ENCODE measurements at places on chromosomes 4 and X.

- DNase-seq: no peak
Observed at GRCh38 chr4:181200076-181200475, 1043.1 kb upstream of the TENM3 start.

DNA sequence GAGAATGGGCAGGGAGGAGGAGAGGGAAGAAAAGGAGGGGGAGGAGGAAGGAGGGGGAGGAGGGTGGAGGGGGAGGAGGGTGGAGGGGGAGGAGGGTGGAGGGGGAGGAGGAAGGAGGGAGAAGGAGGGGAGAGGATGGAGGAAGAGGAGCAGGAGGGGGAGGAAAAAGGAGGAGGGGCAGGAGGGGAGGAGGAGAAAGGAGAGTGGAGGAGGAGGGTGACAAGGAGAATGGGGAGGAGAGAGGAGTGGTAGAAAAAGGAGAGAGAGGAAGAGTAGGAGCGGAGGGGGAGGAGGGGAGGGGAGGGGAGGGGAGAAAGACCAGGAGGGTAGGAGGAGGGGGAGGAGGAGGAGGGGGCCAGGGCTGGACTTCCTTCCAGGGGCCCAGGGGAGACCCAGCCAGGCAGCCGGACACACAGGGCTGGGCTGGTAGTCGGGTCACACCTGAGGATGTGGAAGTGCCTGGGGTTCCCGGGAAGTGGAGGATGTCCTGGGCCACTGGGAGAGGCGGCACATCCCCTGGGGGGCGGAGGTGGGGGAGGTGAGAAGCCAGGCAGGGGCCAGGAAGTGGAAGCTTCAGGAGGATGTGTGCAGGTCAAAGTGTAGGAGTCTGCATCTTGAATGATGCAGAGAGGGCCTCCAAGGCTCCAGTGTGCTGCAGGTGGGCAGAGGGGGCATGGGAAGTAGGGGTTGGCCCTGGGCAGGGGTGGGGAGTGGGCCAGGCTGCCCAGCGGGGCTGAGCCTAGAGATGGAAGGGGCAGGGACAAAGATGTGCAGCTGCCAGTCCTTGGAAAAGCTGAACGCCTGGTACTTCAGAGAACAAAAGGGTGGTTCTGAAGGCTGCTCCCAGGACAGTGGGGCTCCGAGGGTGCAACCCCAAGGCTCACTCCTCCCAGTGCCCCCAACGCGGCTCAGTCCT is 18.8 kb downstream of the IL3RA start:
- DNase-seq: no peak

DNA sequence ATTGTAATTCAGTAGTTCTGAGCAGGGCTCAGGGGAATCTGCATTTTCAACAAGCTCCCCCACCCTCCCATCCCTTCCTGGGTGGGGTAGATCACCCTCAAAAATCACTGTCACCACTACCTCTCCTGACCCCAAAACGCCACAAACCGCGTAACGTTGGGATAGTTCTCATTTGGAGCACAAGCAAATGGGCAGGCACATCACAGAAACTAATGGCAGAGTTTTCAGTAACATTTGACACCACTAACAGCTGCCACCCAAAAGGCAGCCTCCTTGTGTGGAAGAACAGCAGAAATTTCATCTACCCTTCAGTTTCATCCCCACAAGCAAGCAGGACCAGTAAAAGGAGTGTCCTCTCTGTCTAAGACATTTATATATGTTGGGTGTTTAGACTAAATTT is 132.7 kb downstream of the PALLD start:
- no peak for DNase-seq

GRCh38 chrX:118239178-118239870 is 106.6 kb upstream of the WDR44 start:
- DNase-seq: no peak

GRCh38 chr4:56434599-56435139 is 746 bp downstream of the PPAT start:
- no peak for DNase-seq

DNA sequence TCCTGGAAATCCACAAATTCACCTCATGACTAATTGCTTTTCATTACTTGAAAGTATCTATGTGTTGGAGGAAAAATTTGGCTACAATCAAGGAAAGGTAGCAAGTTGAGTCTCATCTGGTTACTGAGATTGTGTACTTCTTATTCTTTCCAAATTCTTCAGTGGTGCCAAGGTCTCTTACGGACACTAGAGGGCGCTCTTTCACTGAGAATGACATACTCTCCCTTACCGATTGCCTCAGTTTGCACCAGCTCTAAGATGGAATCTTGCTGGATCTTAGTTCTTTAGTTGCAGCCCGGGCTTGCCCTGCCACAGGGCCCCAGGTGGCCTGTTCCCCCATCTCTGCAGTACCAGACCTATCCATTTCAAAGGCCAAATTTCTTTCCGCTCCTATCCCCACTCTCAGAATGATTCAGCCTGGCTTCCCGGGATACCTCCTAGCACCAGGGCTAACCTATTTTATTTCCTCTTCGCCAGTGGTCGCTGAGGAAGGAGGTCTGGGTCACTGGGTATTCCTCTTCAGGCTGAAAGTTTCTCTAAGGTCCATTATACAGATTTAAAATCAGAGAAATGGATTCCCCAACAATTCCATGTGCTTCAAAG is 24.6 kb upstream of the GPR50 start:
- peak; percentile 3 for DNase-seq

GRCh38 chr4:76494871-76495590 is 60.0 kb downstream of the SHROOM3 start:
- DNase-seq: no peak

GRCh38 chr4:41455206-41455605 is 82.8 kb upstream of the LIMCH1 start:
- DNase-seq: no peak

GRCh38 chr4:17544205-17544604 is 29.2 kb downstream of the CLRN2 start:
- no peak for DNase-seq

GRCh38 chrX:17792826-17793225 is 55.5 kb downstream of the SCML1 start:
- no peak for DNase-seq

- no peak for DNase-seq
Observed at GRCh38 chrX:9466124-9466495, 1.3 kb downstream of the TBL1X start.

DNA sequence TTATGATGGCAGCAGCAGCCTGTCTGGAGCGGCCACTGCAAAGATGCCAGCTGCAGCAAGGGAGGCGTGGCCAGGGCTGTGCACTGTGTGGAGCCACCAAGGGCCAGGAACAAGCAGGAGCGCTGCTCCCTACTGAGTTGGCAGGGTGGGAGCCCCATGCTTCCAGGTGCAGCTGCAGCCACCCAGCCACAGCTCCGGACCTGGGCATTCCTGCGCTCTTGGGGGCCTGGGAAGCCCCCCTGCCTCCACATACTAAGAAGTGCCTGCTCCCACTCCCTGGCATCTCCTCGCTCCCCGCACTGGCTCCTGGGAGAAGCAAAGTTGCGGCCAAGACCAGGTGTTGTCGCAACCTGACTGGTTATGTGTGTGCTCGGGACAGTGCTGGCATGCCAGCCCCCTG is 619.8 kb downstream of the DMD start:
- no peak for DNase-seq

DNA sequence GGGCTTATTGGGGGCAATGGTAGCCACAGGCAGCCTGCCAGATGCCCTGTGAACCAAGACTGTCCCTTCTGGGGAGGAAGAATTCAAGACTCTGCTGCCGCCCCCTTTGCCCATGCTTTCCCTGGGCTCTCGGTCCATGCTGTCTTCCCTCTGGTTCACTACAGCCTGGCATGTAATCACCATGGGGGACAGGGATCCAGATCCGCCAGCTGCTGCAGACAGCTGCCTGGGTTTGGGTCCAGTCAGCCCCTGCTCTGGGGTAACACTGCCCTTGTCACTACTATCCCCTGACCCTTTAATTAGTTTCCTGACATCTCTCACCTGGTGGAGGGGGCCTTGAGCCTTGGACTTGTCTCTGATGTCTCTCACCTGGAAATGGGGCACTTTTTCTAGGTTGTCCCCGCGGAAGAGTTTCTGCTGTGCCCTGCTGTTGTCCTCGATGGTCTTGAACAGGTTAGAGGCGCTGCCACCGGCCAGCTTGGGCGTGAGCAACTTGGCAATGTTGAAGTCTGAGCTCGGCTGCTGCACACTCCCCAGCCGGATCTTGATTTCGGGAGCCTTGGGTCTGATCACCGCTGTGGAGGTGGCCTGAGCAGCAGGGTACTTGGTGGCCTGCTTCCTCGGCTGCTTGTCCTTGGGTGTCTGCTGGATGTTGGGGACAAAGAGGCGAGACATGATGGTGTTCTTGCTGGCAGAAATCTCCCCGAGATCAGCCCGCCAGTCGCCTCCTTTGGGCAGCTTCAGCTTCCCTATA is 6.4 kb downstream of the C4orf54 start:
- DNase-seq: no peak

DNA sequence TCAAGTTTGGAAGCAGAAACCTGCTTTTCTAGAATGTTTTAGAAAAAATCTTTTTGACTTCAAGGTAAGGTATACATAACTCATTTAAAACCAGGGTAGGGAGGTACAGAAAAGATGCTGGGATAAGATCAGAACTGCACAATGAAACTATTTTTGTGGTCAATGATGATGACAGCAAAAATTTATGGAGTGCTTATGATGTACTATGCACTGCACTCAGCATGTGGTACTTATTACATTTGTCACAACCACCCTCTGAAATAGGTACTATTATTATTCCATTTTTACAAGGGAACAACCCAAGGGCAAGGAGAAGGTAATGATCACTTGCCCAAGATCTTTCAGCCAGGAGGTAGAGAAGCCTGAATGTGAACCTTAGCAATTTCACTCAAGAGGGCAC is 8.0 kb downstream of the GPM6B start:
- DNase-seq: no peak

DNA sequence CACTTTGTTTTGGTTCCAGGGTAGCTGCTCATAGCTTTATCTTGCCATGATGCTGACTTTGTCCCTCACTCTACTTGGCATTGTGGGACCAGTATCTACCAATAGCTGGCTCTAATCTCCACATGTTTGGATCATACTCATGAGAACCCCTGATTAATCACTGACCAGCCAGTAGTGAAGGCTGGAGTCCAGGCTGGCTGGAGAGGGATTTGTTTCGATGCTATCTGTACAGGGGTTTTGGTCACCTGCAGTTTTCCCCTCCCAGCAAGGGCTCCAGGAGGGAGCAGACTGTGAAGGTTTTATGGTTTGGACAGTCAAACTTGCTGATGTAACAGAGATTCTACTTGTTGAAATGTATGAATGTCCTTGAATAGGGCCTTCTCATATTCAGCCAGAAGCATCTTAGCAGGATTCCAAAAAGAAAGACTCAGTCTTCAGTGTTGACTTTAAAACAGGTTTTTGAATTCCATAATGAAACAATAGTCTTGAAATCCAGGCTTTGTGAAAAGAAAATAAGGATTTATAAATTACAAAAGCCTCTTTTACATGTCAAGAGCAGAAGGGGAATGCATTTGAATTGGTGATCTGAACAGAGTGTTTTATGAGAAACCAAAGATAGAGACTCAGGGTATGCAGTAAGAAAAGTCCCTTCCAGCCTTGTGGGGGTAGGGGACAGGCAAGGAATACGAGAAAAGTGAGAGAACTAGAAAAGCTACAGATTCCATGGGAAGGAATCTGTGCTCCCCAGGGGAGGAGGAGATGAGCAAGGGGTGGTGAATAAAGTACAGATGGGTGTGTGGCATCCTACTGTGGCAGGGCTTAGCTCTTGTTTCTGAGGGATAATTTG is 103.1 kb upstream of the SHISA3 start:
- DNase-seq: no peak

- DNase-seq: no peak
Observed at GRCh38 chr4:173524218-173525117, 5.6 kb downstream of the HAND2 start.

DNA sequence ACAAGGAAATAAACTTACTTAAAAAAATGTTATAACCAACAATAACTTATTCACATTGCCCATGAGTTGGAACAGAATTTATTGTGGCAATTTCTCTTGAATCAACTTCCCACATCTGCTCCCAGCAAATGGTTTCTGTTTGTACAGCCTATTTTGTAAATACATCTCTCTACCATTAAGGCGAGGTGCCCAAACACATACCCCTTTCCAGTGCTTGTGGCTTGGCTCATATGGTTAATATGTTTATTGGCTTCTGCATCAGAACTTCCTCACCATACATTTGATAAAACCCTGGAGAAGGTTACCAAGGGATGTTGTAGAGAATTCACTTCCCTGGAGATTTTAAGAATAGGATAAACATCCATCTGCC is 207.1 kb downstream of the SOWAHB start:
- DNase-seq: no peak

Measured in epithelial cell of prostate (primary cell).